Transverse colon (tissue), 4 donors: ENCODE measurements at places on chromosomes 1 and 21.

- no peak for DNase-seq
Observed at GRCh38 chr1:56360021-56360420, 219.3 kb downstream of the PLPP3 start.

DNA sequence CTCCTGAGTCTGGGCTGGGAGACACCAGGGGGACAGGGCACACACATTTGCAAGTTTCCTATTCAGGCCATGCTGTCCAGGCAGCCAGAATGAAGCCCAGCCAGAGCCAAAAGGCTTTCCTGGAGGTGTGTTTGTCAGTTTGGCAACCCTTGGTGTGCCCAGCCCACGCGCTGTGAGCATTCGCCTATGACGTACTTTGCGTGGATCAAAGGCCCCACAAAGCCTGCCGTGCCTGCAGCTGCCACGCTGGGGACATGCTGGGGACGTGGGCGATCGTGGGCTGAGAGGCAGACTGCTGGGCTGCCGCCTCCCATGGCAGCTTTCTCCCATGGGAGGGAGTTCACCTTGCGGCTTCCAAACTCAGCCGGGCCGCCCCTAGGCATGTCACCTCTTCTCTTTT, 57.5 kb downstream of the CD247 start:
- DNase-seq, result no peak

DNA sequence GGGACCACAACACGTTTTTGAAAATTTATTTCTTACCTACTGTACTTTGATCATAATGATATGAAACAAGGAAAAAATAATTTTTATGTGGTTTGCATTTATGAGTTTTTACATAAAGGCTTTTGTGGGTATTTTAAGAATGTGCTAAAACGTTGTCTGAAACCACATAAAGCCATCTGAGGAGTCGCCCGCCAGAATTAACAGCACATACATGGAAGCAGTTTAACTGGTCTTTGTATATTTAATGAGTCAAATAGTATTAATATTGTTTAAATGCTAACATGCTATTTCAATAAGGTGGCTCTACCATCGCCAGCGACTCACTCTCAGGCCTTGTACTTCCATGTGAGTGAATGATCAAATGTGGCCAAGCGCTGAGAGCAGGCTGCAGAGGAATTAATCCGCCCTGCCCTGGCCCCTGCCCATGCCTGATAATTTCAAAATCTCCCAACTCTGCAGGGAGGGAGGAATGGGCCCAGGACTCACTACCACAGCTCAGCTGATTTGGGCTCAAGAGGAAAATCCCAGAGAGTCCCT, 49.6 kb downstream of the SLC66A1 start:
- DNase-seq, result no peak

DNA sequence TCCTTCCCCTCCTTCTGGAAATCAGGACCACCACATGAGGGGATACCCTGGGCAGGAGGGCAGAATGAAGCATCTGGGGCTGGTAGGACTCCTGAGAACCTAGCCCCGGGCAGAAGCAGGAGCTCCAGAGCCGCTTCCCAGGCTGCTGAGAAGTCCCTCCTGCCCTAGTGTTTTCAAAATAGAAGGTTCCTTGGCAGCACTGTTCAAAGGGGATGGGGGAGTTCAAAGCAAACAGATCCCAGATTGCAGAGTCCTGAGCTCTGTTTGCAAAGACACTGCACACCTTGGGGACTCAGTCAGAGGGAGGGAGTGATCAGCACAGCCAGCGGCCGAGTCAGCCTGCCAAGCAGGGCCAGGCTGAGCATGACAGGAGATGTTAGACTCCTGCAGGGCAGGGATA, 177.8 kb downstream of the PTPRU start:
- DNase-seq, result no peak

DNA sequence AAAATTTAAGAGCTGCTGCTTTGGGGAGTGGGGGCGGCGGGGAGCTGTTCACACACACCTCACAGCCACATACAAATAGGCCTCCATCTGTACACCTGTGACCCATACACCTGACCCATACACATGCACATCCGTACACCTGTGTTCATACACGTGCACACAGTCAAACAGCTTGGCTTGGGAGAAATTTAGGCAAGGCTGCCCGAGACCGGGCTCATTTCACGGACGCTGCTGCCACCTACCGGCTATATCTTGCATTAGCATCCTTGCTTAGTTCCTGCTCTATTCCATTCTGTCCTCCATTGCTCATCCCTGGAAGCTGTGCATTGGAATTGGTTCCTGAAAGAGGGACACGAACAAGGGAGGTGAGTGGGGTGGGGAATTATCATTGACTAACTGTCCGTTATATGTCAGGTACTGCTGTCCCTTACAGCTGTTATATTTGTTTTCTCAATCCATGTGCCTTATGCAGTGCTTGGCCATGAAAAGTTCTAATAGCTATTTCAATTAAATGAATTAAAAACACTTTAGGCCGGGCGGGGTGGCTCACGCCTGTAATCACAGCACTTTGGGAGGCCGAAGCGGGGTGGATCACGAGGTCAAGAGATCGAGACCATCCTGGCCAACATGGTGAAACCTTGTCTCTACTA, 37.1 kb upstream of the EPB41 start:
- DNase-seq, result peak; percentile 84

DNA sequence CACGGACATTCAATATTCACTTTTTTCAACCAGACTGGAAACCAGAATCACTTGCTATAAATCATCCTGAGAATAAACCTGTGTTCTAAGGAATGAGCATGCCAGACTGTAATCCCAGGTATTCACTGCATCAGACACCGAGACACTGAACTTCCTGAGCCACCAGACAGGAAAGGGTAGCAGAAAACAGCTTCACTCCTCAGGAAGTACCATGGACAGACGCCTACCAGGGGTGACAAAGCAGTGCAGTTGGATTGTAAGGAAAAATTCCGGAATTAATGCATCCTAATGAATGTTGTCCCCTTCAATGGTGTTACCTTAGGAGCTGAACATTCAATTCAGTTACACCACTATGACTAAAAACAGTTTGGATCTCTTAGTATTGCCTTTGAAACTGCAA, 156.1 kb downstream of the PIGK start:
- DNase-seq, result no peak

GRCh38 chr21:38306433-38307141, 49.8 kb downstream of the KCNJ15 start:
- DNase-seq, result no peak

DNA sequence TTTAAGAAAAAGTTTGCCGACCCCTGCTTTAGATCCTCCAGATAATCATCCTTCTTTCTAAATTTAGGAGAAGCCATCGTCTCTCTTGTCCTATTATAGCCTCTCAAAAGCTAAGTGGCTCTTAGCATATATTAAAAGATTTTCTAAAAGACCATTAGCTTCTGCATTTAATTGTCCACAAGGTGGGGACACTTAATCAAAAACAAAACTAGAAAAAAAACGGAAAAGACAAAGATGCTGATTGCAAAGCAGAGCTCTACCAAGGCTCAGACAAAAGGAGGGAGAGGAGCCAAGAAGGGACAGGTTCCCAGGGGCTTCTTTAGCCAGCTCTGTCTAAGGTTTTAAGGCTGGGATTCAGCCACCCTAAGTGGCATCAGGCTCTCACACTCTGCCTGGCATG, 128.3 kb upstream of the HMGB4 start:
- no peak for DNase-seq

DNA sequence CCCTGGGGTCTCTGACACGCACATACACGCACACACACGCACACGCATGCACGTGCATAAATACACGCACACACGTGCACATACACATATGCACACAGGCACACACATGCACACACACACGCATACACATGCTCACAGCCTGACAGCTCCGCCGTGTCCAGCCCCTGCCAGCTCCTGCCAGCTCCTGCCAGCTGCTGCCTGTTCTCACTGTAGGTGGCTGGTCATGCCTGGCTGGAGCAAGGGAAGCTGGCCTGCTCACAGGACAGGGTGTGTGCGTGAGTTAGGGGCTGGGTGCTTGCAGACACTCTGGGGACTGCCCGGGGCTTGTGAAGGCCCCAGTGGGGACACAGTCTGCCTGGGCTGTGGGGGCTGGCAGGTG, 4.9 kb downstream of the PLCH2 start:
- no peak for DNase-seq

- no peak for DNase-seq
Observed at GRCh38 chr1:200306944-200307754, 102.7 kb downstream of the ZNF281 start.

DNA sequence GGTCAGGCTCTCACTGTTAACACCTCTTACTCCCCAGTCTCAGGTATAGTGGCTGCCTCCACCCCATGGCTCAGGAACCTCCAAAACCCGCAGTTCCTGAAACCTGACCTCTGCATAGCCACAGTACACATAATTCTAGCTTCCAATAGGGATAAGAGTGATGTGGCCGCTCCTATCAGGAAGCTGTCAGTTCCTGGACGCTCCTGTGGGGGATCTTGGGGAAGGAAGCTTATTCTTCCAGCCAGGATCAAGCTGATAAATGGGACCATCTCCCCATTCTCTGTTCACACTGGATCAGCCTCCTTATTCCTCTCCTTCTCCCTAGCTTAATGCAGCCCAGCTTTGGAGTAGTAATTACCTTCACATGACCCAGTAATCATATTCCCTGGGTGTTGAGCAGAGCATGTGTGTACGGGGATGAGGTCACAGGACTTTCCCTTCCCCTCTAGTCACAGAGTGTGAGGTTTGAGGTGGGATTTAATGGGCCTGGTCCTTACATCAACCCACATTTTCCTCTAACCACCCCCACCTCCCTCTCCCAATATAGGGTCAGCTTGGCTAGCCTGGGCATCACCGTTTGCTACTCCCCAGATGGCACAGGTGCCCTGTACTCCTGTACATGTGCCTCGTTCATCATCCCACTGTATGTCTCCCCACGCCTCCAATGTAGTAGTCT, 7.0 kb upstream of the POU3F1 start:
- DNase-seq, result no peak

- DNase-seq, result no peak
Observed at GRCh38 chr21:26470351-26471098, 102.6 kb downstream of the CYYR1 start.

- no peak for DNase-seq
Observed at GRCh38 chr1:12158357-12159092, 8.3 kb upstream of the TNFRSF1B start.

- no peak for DNase-seq
Observed at GRCh38 chr1:154842635-154843034, 27.4 kb downstream of the KCNN3 start.

- DNase-seq, result no peak
Observed at GRCh38 chr1:86646256-86646655, 58.1 kb upstream of the SH3GLB1 start.

DNA sequence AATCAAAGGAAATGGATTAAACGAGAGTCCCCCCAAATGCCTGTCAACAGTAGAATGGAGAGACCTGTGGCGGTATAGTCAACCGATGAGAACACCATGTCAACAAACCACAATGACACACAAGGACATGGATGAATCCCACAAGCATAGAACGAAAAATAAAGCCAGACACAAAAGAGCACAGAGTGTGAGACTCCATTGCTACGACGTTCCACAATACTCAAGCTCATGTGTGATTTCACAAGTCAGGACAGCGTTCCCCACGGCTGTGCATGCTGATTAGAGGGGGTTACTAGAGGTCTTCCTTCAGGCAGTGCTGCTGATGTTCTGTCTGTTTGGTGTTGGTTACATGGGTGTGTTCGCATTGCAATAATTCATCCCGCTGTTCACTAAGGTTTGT, 5.8 kb upstream of the PLA2G2D start:
- no peak for DNase-seq

DNA sequence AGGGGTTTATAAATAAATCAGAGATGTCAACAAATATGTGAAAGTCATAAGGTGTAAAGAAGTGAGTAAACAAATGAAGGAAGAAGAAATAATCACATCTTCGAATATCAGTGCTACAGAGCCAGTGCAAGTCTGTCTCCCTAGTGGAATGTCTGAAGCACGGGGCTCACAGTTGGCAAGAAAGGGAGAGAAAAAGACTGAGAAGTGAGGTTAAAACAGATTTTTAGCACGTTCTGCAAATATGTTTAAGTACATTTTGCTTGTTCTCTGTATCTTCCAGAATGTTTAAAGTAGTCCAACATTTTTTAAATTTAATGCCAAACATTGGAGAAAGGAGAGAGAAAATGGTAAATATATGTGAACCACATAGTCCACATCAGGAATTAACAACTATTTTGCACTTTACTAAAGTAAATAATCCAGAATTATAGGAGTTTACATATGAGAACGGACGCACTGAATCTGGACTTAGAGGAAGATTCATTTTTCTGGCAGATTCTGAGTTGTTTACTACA, 682.4 kb downstream of the LTN1 start:
- no peak for DNase-seq

- no peak for DNase-seq
Observed at GRCh38 chr1:23577056-23578004, 18.0 kb upstream of the ID3 start.

DNA sequence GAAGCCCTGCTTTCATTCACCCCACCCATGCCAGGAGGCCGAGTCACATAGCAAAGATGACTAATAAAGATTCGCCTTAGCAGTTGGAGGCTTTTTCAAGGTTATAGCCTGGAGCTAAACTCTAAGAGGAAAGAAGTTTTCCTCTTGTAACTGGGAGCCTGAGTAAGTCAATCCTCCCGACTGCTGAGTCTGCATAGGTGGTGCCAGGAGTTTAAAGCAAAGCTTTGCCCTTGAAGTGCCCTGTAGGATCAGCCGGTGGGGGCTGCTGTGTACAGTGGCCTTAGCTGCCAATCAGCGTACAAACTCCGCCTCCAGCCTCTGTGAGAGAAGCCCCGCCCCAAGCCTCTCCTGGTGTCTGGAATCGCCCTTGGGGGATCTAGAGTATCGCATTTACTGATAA, 147.5 kb upstream of the SPATA6 start:
- no peak for DNase-seq

DNA sequence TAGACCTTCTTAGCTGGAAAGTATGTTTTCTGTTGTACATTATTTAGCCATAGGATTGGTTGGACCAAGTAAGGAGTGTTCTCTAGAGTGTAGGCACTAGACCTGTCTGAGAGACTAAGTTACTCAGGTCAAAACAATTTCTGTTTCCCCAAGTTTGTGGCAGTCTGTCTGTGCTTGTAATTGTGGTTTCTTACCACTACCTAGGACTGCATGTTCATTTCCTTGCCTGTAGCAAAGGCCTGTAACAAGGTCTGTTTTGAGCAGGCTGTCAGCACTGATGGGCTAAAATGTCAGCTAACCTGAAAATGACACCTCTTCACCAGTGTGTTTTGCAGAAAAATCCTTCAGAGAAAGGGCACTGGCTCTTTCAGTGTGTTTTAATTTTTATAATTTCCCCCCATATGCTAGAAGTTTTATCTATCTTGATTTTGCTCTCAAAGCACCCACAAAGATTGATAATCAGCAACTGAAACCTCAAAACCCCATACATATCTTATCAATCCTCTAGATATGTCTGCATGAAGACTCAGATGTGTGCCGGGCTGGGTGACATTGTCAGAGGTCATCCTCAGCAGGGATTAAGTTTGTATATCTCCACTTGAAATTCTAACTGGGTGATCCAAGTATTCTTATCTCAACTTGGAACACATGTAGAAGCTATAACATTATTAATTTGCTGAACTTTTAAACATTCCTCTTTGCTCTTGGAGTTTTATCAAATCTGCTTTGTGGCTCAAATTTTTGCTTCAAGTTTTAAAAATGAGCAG, 50.7 kb upstream of the ST6GALNAC3 start:
- DNase-seq, result no peak
